Naive thymus-derived CD4-positive, alpha-beta T cell (primary cell): ENCODE measurements at places on chromosomes 1 and 21.

DNA sequence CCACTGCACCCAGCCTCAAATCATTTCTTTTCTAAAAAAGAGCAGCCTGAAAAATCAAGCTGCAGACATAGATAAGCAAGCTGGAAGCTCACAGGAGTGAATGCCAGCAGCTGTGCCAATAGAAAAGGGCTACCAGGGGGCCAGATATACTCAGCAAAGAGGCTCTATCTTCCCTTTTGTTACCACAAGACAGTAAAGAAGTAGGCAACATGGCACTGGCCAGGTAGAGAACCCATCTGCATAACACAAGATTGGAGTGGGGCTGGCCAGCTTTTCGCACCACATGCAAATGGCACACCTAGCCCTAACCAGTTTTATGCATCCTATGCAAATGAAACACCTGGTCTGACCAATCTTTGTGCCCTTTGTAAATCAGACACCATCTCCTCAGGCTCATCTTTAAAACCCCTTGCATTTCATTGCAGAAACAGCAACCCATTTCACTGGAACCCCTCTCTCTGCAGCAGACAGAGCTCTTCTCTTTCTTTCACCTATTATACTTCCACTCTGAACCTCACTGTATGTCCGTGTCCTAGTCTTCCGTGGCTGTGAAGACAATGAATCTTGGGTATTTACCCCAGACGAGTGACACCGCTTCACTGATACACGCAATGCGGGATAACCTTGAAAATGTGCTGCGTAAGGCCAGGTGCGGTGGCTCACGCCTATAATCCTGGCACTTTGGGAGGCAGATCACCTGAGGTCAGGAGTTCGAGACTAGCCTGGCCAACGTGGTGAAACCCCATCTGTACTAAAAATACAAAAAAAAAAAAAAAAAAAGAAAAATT is 15.1 kb downstream of the CASP9 start:
- no peak overlapping the region for H3K4me3 ChIP-seq
- no peaks in the 10 kb centered on the region for H3K36me3 ChIP-seq
- no peak for DNase-seq
- H3K27ac ChIP-seq = no peak overlapping the region
- no peaks in the 10 kb centered on the region for H3K27me3 ChIP-seq
- H3K4me1 ChIP-seq = no peaks in the 10 kb centered on the region

- H3K27ac ChIP-seq = no peak overlapping the region
- H3K4me3 ChIP-seq = no peak overlapping the region
- no peaks in the 10 kb centered on the region for H3K4me1 ChIP-seq
- peaks cover 3% of the 10 kb centered on the region for H3K27me3 ChIP-seq
Measured at GRCh38 chr1:202711949-202712635, 1.8 kb upstream of the SYT2 start.

DNA sequence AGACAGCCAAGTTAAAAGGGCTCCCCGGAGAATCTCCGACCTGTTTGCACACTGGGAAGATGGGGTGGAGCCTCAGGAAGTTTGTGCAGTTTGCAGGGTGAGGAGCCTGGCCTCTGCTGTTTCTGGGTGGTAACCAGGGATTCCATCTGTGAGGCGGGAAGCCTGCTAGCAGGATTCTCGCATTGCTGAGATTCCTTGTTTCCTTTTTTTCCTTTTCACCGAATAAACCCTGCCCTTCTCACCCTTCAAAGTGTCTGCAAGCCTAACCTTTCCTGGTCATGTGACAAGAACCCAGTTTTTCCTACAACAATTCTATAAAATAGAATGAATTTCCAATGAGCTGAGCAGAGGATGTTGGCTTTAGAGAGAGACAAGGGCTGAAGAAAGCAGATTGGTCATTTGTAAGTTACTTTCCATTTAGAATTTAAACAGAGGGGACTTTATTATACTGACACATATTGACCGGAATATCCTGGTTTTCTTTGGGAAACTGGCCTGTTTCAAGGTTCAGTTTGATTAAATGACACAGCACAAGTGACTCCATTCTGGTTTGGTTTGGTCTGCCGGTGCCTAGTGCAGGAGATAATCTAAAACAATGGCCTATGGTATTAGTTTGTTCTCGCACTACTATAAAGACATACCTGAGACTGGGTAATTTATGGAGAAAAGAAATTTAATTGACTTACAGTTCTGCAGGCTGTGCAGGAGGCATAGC is 48.7 kb upstream of the DNAH14 start:
- H3K27ac ChIP-seq = no peak overlapping the region
- H3K4me3 ChIP-seq = no peak overlapping the region
- no peak for DNase-seq
- no peaks in the 10 kb centered on the region for H3K27me3 ChIP-seq
- H3K36me3 ChIP-seq = no peaks in the 10 kb centered on the region

GRCh38 chr1:110176299-110176956 is 26.1 kb downstream of the SLC6A17 start:
- H3K27me3 ChIP-seq = no peaks in the 10 kb centered on the region
- H3K4me3 ChIP-seq = no peak overlapping the region
- H3K36me3 ChIP-seq = no peaks in the 10 kb centered on the region
- DNase-seq = no peak

DNA sequence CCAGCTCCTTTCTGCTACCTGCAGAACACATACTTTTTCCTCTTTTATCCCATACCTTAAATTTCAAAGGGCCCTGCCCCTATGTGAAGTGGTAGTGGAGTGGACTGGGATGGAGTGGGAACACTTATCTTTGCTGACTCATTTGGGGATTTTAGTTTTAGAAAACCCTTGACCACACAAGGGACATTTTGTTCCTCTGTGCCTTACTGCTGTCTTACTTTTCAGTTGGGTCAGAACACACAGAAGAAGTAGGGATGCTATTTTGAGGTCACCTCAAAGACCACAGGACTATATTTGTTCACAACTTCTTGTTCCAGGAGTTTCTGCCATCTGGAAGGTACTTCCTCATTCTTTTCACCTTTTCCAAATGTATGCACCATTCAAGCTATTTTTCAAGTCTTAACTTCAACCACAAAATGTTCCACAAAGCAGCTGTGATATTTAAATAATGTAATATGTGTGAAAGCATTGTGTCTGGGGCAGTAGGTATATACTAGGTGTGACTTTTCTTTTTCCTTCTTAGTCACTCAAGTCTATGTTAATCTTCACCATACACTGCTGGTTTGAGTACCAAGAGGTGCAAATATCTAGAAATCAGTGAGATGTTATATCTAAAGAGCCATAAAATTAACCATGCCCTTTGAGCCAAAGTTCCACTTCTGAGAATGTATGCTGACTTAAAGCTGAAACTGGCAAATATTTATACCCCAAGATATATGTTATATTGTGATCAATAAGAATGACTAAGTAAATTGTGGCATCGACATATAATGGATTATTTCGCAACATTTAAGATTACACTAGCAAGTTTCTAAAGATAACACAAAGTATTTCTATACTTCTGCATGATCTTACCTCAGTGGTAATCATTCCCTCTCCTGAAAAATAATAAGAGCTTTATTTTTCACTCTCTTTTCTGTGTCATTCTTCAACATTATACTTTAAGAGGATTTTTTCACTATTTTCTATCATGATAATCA is 308.5 kb downstream of the MRPL39 start:
- no peaks in the 10 kb centered on the region for H3K27me3 ChIP-seq
- H3K4me3 ChIP-seq = no peak overlapping the region
- H3K36me3 ChIP-seq = no peaks in the 10 kb centered on the region
- H3K27ac ChIP-seq = no peak overlapping the region
- no peak for DNase-seq

- H3K4me3 ChIP-seq = peak overlapping the region; percentile 4
- H3K27ac ChIP-seq = peak overlapping the region; percentile 53
- no peaks in the 10 kb centered on the region for H3K27me3 ChIP-seq
- DNase-seq = peak; percentile 70
Measured at GRCh38 chr21:44867999-44868700, 5.3 kb downstream of the PTTG1IP start.

DNA sequence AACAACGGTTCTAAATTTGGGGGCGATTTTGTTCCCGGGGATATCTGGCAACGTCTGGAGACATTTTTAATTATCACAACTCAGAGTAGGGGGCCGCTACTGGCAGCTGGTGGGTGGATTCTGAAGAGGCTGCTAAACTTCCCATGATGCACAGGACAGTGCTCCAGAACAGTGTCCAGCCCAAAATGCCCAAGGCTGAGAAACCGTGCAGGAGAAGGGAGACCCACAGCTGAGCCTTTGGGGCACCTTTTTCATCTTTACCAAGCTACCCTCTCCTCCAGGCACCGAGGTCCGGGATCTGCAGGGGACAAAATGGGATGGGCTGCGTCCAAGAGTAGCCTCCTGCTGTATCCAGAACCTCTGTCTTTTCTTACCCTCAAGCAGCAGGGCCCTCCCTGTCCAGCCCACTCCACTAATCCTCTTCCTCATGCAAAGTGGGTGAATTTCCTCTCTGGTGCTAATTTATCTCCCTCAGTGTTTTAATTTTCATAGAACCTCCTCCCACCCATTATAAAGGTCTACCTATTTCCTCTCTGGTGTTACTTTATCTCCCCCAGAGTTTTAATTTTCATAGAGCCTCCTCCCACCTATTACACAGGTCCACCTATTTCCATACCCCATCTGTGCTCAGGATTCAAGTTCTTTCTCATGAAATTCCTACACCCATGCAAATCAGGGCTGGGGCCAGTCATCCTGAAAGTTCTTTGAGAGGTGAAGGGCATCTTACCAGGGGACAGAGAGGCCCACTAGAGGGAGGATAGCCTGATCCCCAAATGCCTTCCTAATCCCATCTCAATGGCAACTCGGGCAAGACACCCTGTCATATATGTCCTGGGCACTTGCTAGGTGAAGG is 42.7 kb downstream of the CSMD2 start:
- H3K36me3 ChIP-seq = no peaks in the 10 kb centered on the region
- H3K4me3 ChIP-seq = no peak overlapping the region
- H3K4me1 ChIP-seq = no peaks in the 10 kb centered on the region
- H3K27me3 ChIP-seq = no peaks in the 10 kb centered on the region
- no peak for DNase-seq
- no peak overlapping the region for H3K27ac ChIP-seq

DNA sequence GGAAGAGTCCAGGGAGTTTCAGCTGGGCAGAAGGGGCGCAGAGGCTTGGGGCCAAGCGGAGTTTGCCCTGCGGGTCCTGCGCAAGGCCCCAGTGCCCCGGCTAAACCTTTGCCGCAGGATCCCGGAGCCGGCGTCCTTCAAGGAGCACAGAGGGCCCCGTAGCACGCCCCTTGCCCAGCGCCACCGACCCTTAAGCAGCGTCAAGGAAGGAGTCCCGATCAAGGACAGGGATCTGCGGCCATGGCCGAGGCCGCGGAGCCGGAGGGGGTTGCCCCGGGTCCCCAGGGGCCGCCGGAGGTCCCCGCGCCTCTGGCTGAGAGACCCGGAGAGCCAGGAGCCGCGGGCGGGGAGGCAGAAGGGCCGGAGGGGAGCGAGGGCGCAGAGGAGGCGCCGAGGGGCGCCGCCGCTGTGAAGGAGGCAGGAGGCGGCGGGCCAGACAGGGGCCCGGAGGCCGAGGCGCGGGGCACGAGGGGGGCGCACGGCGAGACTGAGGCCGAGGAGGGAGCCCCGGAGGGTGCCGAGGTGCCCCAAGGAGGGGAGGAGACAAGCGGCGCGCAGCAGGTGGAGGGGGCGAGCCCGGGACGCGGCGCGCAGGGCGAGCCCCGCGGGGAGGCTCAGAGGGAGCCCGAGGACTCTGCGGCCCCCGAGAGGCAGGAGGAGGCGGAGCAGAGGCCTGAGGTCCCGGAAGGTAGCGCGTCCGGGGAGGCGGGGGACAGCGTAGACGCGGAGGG is 520 bp downstream of the CLIC6 start:
- peak; percentile 10 for DNase-seq
- H3K36me3 ChIP-seq = no peaks in the 10 kb centered on the region
- H3K27ac ChIP-seq = no peak overlapping the region
- H3K27me3 ChIP-seq = peaks cover 3% of the 10 kb centered on the region
- H3K4me3 ChIP-seq = no peak overlapping the region

- no peak overlapping the region for H3K27ac ChIP-seq
- no peaks in the 10 kb centered on the region for H3K27me3 ChIP-seq
- H3K4me3 ChIP-seq = no peak overlapping the region
- H3K4me1 ChIP-seq = no peaks in the 10 kb centered on the region
- no peak for DNase-seq
- no peaks in the 10 kb centered on the region for H3K36me3 ChIP-seq
Measured at GRCh38 chr1:183243161-183244050, 57.3 kb downstream of the LAMC2 start.

DNA sequence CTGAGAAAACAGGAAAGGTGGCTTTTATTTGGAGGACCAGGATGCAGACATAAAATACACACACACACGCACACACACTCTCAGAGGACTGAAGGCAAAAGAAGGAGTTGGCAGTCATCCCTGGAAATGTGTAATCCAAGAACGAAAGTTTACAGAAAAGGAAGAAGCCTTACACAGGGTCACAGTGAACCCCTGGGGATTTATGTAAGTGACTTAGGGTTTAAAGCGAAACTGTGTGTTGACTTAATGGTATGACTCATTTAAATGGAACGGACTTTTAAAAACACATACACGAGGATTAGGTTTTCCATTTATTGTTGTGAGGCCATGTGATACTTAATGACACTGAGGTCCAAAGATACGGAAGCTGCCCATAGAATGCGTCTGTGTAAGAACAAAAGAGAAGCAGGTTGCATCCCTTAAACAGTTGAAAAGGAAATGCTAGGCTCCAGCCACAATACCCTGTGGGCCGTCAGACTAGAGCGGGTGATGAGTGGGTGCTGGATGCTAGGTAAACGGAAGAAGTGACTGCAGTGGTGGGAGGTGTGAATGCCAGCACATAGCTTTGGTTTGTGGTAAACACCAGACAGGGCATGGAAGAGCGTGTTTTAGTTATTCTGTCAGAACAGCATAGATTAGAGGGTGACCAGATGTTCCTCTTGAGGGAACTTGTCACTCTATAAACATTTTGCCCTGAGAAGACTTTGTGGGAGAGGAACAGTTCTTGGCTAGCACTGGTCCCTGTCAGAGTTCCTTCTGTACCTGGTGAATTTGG is 21.6 kb upstream of the BCL10 start:
- no peaks in the 10 kb centered on the region for H3K36me3 ChIP-seq
- no peak for DNase-seq
- no peak overlapping the region for H3K4me3 ChIP-seq
- H3K4me1 ChIP-seq = peaks cover 19% of the 10 kb centered on the region
- H3K27me3 ChIP-seq = no peaks in the 10 kb centered on the region

GRCh38 chr1:211478801-211479578 is 13.0 kb downstream of the RD3 start:
- H3K27me3 ChIP-seq = no peaks in the 10 kb centered on the region
- H3K4me3 ChIP-seq = no peak overlapping the region
- no peaks in the 10 kb centered on the region for H3K36me3 ChIP-seq

DNA sequence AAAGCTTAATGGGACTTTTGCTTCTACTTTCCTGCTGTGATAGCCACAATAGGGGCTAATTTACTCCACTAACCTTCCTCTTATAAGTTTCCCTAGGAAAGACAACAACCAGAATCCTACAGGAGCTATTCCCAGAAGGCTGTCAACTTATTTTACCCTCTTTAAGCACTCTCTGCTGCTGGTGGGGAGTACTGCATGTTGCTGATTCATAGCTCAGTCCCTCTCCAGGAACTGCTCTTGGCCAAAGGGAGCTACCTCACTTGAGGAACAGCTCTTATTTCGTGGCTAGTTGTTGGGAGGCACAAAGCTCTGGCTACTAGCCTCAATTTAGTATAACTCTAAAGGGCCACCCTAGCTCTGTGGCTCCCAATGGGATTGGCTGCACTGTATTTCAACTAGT is 37.2 kb downstream of the ADSS2 start:
- peaks cover 97% of the 10 kb centered on the region for H3K36me3 ChIP-seq
- no peak overlapping the region for H3K4me3 ChIP-seq
- DNase-seq = no peak
- no peaks in the 10 kb centered on the region for H3K4me1 ChIP-seq
- H3K27ac ChIP-seq = no peak overlapping the region
- no peaks in the 10 kb centered on the region for H3K27me3 ChIP-seq

- no peak overlapping the region for H3K27ac ChIP-seq
- H3K4me1 ChIP-seq = peaks cover 26% of the 10 kb centered on the region
- H3K4me3 ChIP-seq = no peak overlapping the region
- no peaks in the 10 kb centered on the region for H3K36me3 ChIP-seq
Measured at GRCh38 chr1:41735631-41736260, 183.0 kb downstream of the HIVEP3 start.
